ENCODE measurements at places on chromosomes 3 and 15.

- DNase-seq, result peak; percentile 37
These were observed 90.2 kb downstream of the ANP32A start for GRCh38 chr15:68730471-68730919.

- no peak for DNase-seq
These were observed 62.0 kb upstream of the MYZAP start for GRCh38 chr15:57529748-57530147.

DNA sequence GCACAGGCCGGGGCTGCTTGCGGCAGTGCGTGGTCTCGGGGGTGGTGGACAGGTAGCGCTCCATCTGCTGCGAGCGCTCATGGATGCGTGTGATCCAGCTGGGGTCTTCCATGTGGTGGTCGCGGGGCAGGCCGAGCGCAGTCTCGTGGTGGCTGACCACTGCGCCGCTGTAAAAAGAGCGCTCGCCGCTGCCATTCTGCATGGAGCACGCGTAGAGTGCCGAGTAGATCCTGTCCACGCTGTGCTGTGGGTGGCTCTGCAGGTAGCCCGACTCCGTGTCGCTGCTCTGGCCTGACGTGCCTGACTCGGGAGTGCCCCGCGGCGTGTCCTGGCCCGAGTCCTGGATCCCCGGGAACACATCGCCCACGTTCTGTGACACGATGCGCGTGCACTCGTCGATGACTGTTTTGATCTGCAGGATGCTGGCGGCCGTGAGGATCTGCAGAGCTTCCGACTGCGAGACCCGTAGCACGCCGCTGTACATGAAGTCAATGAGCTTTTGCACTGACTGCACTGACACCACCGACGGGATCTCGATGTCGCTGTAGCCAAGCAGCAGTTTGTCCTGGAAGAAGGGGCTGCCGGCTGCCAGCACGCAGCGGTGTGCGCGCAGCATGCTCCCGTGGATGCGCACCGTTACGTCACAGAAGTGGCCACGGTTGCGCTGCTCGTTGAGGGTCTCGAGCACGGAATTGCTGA, 57.4 kb downstream of the TIGIT start:
- DNase-seq, result no peak

DNA sequence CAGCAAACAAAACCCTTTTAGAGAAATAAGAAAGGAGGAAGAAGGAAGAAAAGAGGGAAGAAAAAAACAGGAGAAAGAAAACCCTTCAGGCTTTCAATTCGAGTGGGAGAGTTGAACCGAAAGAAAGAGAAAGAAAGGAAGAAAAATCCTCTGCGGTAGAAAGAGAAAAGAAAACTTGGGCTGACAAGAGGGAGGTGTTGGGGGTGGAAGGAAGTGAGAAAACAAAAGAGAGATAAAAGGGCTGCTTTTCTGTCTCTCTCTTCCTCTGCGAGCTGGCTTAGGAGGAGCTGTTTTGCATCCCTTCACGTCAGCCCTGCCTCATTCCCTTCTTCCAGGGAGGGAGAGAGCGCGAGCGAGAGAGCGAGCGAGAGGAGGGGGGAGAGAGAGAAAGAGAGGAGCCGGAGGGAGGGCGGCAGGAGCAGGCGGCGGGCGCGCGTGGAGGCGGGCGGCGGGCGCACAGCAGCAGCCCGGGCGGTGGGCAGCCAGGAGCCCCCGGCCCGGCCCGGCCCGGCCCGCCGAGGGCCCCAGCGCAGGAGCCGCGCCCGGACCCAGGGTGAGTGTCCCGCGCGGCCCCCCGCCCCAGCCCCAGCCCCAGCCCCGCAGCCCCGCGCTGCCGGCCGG, at the start of gene ZNF710:
Gene ZNF710 (plus strand): TSS at position 263 of the 621 bp plus-strand sequence. CDS start 65,814 bp downstream, outside the sequence.
- peak; percentile 68 for DNase-seq

DNA sequence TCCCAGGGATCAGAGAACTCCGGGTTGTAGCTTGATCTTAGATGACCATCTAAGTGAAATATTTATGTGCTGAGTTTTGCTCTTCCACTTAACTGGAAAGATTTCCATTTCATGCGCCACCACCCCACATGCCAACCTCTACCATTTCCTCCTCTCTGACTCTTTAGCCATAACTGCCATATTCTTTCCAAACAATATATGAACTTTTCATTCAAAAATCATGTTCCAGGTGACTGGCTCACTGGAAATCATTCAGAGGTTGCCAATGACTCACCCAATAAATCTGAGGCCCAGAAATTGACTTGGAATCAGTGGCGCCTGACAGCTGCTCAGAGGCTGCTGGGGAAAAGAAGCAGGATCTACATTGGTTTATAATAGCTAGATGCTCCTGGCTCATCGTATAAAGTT, 31.6 kb upstream of the FAM174B start:
- DNase-seq, result peak; percentile 44

GRCh38 chr15:72732516-72732915, 46.5 kb downstream of the BBS4 start:
- no peak for DNase-seq

DNA sequence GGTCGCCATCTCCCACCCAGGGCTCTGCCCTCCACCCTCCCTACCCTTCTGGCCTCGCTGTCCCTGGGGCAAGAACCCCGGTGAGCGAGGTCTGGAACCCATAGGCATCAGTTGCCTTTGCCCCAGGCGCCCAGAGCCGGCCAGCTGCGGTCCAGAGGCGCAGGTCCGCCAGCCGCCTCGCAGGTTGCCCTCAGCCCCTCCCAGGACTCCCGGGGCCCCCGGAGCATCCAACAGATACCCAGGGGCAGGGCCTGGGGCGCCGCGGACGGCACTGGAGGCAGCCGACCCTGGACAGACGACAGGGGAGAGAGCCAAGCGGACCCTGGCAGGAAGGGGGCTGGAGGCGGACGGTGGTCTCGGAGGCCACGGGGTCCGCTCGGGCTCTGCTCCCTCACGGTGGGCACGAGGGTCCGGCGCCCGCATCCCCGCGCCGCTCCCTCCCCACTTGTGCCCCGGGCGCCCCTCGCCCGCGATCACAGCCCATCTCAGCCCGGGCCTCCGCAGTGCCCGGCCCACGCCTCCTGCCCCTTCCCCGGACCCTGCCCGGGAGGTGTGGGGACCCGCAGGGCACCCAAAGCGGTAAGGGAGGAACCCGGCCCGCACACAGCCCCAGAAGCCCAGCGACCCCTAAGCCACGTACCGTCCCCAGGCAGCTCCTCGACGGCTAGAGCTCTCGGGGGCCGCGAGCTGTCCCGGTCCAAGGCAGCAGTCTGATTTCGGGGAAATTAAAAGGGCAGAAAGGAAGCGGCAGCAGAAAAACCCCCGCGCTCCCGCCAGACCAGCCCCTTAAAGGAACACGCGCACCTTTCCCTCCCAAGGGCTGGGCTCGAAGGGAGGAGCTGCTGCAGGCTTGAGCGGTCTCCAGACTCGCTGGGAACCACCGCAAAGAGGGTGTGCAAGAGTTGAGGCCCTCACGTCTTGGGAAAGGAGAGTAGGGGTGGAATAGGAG, at the start of gene HAPLN3:
Gene HAPLN3 (minus strand): TSS at position 726 of the 949 bp plus-strand sequence. CDS start 8,246 bp downstream, outside the sequence.
- peak; percentile 78 for DNase-seq

DNA sequence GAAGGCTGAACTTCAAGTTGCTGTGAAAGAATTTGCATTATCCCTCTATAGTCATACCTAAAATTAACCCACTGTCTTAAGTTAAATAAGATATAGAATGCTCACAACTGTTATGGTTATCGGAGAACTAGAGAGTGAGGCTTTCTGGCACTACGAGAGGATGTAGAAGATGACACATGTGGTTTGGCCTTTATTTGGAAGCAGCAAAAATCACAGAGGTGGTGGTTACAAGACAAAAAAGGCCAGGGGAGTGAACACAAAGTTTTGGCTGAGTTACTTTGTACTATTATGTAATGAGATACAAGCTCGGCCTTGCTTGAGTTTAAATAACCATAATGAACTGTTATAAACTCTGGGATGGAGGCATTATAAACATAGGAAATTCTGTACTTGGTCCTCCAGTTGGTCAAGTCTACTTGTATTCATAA, 78.3 kb upstream of the ICE2 start:
- no peak for DNase-seq

GRCh38 chr15:69320977-69321554, 22.4 kb downstream of the PAQR5 start:
- no peak for DNase-seq

- DNase-seq, result no peak
These were observed 28.3 kb downstream of the ST8SIA2 start for GRCh38 chr15:92421976-92422375.

DNA sequence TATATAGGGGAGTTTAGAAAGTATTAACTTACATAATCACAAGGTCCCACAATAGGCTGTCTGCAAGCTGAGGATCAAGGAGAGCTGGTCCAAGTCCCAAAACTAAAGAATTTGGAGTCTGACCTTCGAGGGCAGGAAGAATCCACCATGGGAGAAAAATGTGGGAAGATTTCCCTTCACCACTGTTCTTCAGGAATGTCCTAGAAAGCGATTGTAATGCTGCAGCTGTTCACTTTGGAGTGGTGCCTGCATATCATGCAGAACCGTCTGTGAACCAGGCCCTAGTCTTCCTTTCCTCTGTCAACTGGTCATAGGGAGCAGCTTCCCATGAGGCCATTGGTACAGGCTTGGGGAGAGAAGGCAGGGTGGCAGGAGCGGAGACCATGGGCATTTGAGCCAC, 497.9 kb upstream of the ARPP21 start:
- no peak for DNase-seq

DNA sequence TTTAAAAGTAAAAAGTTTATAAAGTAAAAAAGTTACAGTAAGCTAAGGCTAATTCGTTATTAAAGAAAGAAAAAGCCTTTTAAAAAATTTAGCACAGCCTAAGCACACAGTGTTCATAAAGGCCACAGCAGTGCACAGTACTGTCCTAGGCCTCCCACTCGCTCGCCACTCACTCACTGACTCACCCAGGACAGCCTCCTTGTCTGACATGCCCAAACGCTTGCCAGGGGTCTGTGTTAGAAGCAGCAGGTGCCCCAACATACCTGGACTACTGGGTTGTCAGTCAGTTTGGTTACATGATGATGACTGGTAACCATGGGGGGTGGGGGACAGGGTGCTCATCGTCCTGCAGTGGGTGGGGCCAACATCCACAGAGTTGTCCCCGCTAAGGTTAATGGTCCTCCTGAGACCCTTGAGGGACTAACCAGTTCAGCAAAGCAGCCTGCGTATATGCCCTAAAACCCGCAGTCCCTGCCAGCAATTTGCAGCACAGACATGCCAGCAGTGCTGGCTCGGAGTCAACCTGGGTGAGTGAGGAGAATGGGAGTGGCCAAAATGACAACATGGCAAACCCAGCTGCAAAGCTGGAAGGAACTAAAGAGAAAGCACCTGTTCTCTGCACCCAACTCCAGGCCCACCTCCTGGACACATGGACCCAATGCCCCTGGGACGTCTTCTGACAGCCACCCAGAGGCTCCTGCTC, 49.2 kb downstream of the CYFIP1 start:
- peak; percentile 57 for DNase-seq
